Germinal center (tissue), 1 donor: ENCODE measurements at places on chromosomes 3 and 15.

- DNase-seq = no peak
These were observed 76.9 kb downstream of the RPN1 start for GRCh38 chr3:128573707-128574162.

DNA sequence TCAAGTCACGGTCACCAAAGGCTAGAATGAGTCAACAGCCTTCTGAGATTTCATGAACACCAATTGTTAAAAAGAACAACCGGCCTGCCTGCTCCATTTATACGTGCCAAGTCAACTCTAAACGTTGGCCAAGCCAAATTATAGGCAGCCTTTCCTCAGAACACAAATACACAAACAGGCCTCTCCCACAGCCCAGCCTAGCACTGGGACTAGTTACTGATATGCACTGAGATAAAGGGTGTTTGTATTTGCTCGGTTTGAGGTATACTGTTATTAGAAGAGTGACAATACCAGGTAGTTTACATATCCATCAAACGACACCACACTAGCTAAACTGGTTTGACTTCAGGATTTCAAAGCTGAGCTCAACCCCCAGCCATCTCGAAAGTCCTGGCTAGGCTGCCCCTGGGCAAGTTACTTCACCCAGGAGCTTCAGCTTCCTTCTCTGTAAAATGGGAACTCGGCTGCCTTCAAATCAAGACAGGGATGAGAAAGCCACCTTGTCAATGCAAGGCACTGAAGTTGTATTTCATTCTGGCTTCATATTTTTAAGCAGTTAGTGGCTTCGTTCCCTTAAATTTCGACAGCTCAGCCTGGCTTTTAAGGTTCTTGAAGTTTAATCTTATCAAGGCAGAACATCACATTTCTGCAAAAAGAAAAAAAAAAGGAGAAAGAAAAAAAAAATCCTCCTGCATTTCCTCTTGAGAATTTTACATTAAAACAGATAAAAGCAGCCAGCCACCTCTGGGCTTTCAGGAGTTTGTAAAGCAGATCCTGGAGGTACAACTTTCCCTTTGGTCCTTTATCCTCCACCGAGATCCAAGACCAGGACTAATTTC lies 4.0 kb downstream of the TLE3 start:
- DNase-seq = no peak

GRCh38 chr3:194395778-194396538 lies 3.1 kb downstream of the GP5 start:
- DNase-seq = no peak

GRCh38 chr3:105700575-105700974 lies 168.2 kb downstream of the CBLB start:
- no peak for DNase-seq

DNA sequence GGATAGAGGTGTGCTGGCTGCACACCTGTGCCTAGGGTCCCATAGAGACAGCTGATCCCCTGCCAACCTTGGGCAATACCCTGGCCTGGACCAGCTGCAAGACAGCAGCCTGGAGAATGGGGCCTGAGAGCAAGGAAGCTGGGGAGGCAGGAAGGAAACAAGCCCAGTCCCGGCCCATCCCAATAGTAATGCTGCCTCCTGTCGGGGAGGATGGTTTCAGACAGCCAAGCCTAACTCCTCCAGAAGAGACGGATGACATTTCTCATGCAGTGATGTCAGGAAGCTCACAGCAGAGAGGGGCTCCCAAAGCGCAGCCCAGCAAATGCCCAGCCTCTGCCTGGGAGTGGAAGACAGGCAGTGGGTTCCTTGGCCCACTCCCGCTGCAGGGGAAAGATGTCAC lies 408.8 kb downstream of the OCA2 start:
- DNase-seq = no peak

DNA sequence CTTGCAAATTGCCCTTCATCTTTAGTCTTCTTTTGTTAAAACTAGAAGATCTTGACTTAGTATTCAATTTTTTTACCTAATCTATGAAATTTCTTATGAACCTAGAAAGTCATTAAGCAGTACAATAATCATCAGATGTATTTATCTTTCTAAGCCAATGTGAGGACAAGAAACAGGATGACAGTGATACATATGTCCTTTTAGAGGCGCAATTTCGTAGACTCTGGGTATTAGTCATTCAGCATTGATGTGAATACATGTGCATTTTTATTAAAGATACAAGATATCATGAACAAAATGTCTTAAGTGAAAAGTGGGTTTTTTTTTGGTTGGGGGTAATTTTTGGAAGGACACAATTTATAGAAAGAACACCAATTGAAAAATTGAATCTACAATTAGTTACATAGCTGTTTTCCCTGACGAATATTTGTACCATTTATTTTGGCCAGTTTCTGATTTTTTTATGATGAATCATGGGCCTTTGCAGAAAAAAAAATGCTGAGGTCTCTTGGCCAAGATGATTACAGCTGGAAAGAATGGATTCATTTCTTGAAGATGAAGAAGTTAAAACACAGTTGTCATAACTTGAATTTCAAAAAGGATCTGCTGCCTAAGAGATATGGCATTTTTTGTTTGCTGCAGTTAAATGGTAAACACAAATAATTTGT lies 48.9 kb upstream of the AGTR1 start:
- DNase-seq = no peak

DNA sequence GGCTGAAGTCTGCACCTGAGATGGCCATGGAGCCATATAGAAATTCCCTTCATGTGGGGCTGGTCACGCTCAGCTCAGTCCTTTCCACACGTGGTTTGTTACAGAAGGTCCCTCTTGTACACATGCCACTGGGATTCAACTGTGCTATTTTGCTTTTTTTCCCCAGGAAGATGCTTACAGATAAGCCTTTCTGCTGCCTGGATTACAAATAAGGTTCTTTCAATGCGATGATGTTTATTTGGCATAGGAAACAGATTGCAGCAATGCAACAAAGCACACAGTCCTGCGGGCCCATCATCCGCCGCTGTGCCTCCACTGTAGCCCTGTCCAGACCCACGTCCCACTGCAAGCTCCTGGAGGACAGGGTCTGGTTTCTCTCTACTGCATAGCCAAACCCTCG lies 124.8 kb downstream of the XXYLT1 start:
- DNase-seq = no peak
